ENCODE measurements at places on chromosomes 7 and 10.

GRCh38 chr7:131249483-131249882, 78.2 kb upstream of the MKLN1 start:
- DNase-seq = no peak

- no peak for DNase-seq
These were observed 161.4 kb downstream of the TFEC start for GRCh38 chr7:115869190-115869589.

DNA sequence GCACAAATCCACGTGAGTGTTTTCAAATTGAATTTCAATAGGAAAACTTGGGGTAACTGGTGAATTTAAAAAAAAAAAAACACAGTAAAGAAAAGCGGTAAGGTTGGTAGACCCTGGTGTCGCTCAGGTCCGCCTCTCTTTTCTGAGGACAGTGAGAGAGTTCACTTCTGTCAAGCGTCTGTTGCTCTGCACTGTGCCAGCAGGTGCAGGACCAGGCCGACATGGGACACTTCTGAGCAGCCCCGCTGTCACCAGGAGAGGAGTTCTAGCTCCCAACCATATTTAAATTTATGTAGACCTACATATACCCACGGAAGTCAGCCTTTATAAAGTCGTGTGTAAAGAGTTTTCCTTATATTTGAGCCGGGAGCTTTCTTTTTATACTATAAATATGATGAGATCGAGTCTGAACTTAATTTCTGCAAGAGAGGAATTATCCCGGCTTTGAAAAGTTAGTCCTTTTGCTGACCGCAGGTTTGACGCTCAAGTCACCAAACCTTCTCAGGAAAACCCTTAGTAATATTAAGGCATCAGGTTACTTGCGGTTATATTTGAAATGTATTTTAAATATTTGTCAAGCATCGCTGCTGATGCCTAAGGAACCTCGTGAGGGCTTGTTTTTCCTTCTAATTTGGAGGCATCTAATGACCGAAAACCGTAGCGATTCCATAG, 531 bp downstream of the IKZF1 start:
- DNase-seq = no peak

GRCh38 chr10:130491693-130492050, 355.5 kb downstream of the GLRX3 start:
- no peak for DNase-seq

DNA sequence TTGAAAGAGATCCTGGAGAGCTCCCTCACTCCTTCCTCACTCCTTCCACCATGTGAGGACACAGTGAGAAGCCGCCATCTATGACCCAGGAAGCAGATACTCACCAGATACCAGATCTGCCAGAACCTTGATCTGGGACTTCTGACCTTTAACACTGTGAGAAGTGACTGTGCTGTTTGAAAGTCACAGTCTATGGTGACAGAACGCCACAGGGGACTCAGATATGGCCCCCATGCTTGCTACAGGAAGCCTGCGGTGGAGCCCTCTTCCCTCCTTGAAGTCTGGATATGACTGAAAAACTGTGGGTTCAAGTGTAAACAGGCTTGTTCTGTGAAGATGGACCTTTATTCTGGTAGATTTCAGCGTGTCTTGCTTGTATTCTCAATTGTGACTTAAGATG, 297.8 kb downstream of the KLF6 start:
- DNase-seq = no peak

DNA sequence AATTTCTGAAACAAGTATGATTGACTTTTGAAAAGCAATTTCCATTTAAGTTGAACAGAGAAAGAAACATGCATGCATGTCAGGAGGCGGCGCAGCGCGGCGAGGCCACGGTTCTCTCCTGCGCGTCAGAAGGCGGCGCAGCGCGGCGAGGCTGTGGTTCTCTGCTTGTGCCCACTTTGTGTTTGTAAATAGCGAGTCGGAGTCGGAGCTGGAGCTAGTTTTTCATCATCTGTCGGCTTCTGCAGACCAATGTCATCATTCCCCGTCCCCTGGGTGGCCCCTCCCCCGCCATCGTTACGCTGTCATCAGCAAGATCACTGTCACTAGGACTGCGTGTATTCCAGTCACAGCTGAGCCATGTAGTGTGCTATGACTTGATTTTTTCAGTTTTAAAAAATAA, 49.2 kb downstream of the INPP5A start:
- no peak for DNase-seq

DNA sequence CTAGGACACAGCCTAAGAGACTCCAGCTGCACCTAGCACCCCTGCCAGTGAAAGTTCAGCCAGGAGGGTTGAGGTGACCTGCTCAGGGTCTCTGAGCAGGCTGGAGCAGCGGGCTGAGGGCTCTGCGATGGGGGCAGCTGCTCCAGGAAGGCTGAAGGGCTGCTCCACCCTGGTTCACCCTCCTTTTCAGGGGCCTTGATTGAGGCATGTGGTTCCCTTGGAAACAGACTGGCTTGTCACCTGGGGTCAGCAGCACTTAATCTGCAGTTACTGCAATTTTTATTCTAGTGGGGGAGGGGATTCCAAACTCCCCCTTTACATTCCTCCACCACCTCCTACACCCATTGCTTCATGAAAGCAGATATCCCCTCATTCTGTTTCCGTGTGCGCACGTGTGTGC, 85.3 kb upstream of the UNC5B start:
- DNase-seq = no peak

- no peak for DNase-seq
These were observed 55.9 kb downstream of the APBB1IP start for GRCh38 chr10:26494018-26494417.

GRCh38 chr10:101142533-101143344, 11.6 kb downstream of the TLX1 start:
- DNase-seq = no peak

- DNase-seq = no peak
These were observed 137.7 kb downstream of the AHR start for GRCh38 chr7:17436126-17436525.

DNA sequence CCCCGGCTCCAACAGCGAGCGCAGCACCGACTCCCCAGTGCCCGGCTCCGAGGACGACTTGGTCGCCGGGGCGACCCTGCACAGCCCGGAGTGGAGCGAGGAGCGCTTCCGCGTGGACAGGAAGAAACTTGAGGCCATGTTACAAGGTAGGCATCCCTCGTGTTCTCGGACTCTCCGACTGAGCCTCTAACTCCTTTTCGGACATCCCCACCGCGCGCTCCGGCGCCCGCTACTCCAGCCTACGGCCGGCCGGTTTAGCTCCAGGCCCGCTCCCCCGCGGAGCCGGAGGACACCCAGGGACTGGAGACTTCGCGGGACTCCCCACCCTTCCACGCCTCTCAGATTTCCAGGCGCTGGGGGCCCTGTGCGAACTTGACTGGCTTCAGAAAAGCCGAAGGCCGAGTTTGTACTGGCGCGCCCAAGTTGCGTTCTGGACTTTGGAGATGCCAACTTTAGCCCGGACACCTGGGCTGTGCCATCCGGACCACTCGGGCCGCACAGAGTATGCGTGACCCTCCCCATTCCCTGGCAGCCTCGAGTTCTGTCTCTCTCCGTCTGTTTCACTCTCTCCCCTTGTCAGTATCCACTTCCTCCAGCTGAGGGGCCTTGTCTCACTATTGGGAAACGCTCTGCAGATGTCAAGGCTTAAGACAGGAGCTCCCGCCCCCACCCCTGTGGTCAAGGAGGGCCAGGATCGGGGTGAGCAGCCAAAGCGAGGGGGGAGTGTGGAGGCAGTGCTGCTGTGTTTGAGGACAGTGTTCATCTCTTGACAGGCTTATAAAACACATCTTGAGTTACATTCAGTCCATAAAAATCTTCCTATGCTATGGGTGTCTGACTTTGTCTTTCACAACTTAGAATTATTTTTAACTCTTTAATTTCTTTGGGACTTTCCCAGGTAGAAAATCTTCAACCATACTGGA, 777 bp downstream of the BICC1 start:
- DNase-seq = no peak

DNA sequence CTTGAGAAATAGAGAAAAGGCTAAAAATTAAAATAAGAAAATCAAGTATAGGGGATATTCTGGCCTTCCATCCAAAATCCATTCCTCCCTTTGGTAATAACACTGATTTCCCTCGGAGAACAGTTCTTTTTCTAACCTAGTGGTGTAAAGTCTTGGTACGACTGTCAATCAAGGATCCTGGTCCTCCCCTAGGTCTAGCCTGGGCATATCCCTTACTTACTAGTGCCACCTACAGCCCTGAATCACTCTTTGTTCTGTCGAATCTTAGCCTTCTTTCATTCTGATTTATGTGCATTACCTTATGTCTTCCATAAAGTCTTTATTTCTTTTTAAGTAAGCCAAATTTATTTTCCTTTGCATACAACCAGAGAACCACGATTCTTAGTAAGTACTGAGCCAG, 298.7 kb upstream of the LRRTM3 start:
- no peak for DNase-seq

DNA sequence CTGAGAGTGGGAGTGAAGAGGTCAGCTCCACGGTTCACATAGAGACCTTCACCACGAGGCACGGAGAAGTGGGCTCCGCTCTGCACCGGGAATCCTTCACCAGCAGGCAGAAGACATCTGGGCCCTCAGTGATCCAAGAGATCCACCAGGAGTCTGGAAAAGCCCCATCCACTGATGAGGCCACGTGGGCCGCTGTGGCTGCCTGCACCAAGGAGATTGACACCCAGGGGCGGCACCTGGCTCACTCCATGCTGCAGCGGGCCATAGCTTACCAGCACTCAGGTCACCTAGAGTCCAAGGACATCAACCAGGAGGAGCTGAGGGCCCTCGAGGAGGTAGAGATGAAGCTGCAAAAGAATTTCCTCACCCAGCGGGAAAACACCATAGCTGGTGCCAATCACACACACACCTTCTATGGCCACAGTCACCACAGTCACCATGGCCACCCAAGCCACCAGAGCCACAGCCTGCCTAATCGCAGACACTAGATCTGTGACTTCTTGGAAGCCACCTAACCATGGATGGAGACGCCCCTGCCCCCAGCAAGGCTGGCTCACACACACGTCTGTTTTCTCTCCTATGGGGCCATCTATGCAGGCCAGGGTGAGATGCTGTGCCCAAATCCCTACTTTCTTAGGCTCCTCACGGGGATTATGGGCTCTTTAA, 694 bp downstream of the C10orf62 start:
- no peak for DNase-seq

DNA sequence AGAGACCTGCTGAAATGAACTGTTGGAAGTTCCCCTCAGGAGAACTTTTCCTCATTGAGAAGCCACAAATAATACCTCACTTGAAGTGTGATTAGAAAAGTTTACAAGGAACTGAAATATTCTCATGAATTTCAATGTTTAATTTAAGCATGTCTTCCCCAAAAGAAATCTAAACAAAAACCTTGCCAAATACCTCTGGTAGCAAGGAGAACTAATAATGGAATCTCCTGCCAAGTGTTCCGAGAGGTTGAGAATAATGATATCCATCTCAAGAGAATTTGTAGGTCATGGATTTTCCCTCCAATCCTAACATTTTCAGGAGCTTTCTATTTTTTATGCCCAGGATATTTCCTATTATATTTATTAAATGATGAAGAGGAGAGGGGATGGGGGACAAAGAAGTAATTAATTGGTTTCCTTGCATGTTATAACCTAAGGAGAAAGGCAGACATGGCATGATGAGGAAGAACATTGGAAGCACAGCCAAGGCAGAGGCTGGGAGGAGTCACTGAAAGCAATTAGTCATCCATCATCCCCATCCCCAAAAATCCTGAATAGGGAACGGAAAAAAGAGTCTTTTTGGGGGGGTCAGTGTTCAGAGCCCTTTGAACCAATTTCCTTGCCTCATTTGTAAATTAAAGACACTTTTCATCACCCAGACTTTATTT, 93.6 kb upstream of the IL6 start:
- DNase-seq = no peak

GRCh38 chr10:90777621-90778020, 80.2 kb downstream of the HTR7 start:
- no peak for DNase-seq

- DNase-seq = no peak
These were observed 142.9 kb upstream of the PFKP start for GRCh38 chr10:2924431-2924830.

- no peak for DNase-seq
These were observed 489.2 kb upstream of the KCND2 start for GRCh38 chr7:119783799-119784198.

DNA sequence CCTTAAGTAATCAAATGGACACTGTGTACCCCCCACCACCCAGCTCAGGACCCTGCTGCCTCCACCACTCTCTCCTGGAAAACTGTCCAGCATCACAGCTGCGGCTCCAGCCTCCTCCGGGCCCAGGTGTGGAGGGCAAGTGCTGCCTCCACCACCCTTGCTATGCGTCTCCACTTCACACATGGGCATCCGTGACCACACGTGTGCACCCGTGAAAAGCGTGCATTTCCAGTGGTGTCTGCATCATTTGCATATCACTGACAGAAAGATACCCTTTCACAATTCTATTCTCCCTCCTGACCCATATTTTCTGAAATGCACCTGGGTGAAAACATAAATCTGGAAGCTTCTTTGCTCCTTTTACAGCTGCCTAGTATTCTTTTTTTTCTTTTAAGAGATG, 89.7 kb upstream of the PDGFA start:
- DNase-seq = no peak

GRCh38 chr10:31648966-31649365, 279.7 kb downstream of the ARHGAP12 start:
- no peak for DNase-seq

DNA sequence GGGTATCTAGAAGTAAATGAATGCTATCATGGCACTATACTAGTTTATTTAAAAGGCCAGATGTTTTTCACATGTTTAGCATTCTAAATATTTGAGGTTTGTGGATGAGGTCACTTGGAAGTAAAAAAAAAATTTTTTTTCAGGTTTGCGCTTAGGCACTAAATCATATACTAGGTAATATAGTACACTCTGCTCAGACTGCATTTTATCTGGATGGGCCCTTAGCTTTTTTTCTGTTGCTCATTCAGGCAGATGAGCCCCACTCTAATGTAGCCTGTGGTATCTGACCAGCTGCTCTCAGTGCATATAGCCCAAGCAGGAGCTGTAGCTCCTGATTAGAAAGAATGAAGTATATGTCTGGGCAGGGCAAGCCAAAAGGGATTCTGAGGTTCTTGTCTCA, 210.1 kb downstream of the AUTS2 start:
- DNase-seq = no peak

DNA sequence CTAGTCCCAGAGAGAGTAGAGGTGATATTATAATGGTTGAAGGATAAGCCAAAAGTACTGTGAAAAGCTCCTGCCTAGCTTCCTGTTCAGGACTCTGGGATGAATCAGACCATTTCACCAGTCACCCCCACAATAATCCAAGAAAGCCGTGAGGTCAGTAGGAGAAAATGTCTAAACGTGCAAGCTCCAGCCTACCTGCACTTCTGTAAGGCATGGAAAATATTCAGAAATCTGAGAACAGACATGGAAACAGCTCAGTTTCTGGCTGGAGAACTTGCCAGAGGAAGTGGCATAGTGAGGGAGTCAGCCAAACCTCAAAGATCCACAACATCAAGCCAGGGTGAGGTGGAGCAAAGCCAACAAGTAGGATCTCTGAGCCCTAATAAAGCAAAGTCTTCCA, 58.2 kb downstream of the ELAPOR2 start:
- no peak for DNase-seq

GRCh38 chr10:4073912-4074311, 288.9 kb upstream of the KLF6 start:
- DNase-seq = no peak

Measured in hypothalamus (tissue), 51 donors.